ENCODE measurements at places on chromosomes 5 and 9. TPM values are rescaled to one million over a fixed set of nuclear protein-coding genes. Genes with fewer than 3 reads are reported as not detected.

The PTGES gene
- total RNA-seq = 12.5 TPM

The C9orf153 gene
- total RNA-seq = 1.6 TPM

The NPR3 gene
- 9.9 TPM for total RNA-seq

The DPP7 gene
- 19.8 TPM for total RNA-seq

The S100Z gene
- not detected for total RNA-seq
